ENCODE measurements at places on chromosomes 16 and 17.

- DNase-seq = no peak
Measured at GRCh38 chr16:81604960-81605383, 160.4 kb downstream of the CMIP start.

- no peak for DNase-seq
Measured at GRCh38 chr17:82577300-82577699, 57.8 kb downstream of the FOXK2 start.

- DNase-seq = no peak
Measured at GRCh38 chr17:80254396-80255251, 6.0 kb upstream of the RNF213 start.

GRCh38 chr17:4180791-4181190, 37.8 kb downstream of the CYB5D2 start:
- no peak for DNase-seq

DNA sequence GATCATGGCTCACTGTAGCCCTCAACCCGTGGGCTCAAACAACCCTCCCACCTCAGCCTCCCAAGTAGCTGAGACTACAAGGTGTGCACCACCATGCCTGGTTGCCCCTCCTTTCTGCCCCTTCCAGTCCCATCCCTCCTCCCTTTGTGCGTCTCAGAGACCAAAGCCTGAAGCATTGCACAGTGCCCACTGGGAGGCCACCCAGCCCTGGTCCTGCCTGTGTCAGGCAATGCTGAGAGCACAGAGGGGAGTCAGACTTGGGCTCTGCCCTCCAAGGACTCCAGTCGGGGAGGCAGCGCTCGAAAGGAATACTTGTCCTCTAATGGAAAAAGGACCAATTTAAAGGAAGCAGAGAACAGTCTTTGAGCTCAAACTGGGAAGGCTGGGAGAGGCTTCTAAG, 20.4 kb downstream of the RAI1 start:
- DNase-seq = no peak

DNA sequence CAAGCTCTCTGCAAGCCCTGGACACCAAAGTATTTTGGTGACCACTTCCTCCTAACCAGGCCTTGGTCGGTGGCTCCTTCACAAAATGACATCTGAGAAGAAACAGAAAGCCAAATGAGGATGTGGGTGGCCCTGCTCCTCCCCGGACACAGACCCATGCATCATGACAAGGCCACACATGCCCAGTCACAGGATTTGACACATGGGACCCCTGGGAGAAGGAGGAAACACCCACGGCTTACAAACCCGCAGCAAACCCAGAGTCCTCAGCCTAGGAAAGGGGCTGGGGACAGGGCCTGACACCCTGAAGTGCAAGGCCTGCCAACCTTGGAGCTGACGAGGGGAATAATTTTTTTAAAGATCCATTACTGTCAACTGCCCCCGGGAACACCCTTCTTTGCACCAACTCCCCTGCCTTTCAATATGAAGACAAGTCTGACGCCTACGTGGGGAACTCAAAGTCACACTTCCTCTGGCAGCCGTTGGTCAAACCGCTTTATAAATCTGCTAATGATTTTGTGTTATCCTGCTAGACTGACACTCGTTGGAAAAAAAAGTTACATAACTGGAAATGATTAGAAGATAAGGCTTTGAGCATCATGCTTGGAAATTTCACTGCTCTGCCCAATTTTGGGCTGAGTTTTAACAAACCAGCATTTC, 41.3 kb downstream of the GAS7 start:
- no peak for DNase-seq

GRCh38 chr17:71458322-71458721, 662.5 kb upstream of the SOX9 start:
- no peak for DNase-seq

DNA sequence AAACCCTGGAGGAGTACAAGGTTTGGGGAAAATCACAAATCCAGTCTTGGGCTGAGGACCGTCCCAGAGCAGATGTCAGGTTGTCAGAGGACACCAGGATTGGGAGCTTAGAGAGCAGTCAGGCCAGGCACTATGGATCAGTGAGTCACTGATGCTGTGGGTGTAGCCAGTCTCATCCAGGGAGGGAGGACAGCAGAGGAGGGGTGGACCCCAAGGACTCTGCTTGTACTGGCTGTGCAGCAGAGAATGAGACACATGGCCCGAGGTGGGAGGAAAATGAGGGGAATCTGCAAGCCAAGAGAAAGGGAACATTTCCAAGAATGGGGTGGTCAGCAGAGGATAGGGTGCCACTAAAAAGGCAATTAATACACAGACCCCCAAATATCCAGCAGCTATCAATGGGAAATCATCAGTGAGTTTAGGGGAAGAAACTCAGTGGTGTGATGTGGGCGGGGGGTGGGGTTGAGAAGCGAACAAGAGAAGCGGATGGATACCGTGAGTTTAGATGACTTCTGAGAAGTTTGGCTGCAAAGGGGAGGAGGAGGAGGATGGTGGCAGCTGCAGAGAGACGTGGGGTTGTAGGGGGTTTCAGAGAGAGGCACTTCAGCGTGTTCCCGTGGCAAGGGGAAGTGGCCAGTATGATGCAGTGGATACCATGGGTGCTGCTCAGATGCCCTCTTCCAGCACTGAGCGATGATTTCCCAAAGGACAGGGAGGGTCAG, 43.9 kb downstream of the ARHGAP27 start:
- DNase-seq = no peak

DNA sequence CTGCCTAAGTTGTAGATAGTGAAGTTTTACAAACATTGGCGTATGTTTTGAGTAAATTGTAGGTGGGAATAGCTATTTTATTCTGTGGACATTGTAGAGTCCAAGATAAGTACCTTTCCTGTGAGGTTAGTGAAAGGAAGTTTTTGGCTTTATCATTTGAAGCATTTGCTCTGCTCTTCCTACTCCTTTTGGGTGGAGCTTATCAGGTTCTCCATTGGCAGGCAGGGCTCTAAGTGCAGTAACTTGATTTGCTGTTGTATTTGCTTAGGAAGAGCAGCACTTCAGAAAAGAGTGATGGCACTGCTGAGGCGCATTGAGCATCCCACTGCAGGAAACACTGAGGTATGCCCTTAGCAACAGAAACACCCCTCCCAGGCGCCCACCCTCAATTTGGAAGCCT, 70.1 kb downstream of the OMG start:
- no peak for DNase-seq

GRCh38 chr16:10026593-10026992, 155.6 kb downstream of the GRIN2A start:
- DNase-seq = no peak

GRCh38 chr16:89257281-89257731, 39.8 kb downstream of the ZNF778 start:
- no peak for DNase-seq

DNA sequence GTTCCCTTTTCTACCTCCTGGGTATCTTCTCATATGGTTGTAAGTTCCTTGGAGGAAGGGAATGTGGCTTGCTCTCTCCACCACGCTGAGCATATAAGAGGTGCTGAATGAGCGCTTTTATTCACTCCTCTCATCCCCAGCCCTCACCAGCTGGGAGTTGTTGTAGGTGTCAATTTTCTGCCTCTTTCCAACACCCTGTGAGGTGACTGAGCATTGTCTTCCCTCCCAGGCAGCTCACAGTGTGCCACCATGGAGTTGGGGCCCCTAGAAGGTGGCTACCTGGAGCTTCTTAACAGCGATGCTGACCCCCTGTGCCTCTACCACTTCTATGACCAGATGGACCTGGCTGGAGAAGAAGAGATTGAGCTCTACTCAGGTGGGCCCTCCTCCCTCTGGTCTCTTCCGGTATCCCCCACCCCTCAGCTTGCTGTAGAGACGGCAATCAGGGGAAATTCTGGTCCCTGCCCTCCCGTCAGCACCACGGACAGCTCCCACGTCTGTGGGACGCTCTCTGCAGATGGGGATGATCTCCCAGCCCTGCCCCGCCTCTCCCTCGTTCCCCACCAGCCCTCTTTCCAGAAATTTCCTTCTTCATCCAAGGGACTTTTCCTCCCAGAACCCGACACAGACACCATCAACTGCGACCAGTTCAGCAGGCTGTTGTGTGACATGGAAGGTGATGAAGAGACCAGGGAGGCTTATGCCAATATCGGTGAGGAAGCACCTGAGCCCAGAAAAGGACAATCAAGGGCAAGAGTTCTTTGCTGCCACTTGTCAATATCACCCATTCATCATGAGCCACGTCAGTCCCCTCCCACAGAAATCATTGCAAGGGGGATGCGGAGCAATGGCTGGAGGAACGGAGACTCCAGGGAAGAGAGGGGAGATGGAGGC, 18.3 kb downstream of the CIITA start:
- no peak for DNase-seq

- no peak for DNase-seq
Measured at GRCh38 chr16:78443542-78444364, 344.3 kb downstream of the WWOX start.

- no peak for DNase-seq
Measured at GRCh38 chr16:67509016-67509415, 19.6 kb upstream of the RIPOR1 start.

DNA sequence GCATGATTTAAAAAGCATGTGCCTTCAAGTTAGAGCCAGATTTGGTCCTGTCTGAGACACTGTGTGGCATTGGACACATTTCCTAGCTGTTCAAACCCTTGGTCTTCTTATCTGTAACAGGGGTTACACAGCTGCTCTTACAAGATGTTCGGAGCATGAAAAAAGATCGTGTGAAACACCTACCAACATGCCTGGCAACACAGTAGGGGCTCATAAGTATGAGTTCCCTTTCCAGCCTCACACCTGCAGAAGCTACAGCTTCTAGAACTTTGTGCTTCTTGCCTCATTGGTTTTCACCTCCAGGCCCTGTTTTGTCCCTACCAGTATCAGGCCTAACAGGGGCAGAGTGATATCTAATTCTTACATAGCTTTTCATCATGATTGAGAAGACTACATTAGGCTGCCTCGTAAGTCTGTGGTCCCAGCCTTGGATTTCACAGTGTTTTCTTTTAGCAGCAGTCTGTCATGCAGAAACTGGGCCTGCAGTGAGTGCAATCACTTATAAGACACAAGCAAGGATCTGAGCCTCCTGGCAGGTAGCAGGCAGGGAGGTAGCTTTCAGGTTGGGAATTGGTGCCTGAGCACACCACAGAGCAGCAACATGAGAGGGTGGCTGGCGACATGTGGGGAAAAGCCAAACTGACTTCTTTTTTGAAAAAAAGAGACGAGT, 78.8 kb downstream of the CCDC182 start:
- no peak for DNase-seq

- no peak for DNase-seq
Measured at GRCh38 chr16:49660626-49661025, 195.3 kb downstream of the ZNF423 start.

DNA sequence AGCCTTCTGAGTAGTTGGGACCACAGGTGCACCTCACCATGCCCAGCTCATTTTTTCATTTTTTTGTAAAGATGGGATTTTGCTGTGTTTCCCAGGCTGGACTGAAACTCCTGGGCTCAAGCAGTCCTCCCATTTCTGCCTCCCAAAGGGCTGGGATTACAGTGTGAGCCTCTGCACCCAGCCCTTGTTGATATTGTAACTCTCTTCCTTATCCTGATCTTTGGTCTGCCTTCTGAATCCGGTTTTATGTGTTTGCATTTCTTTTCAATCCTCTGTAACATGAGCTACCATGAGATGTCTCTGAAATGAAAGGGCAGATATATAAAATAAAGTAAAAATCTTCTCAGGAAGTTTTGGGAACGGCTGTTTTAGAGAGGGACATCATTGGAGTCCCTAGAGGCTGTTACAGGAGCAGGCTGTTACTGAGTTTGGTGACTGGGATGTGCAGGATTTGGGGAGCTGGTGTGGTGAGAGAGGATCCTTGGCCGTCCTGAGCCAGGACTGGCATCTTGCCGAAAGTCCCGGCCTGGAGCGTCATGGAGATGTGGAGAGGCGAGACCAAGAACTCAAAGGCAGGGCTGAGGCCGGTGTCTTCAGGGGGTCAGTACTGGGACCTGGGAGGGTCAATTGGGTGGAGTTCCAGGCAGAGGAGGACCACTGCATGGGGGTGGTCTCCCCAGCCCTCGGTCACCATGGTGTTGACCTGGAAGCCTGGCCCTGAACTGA, 39.4 kb downstream of the ATP2C2 start:
- no peak for DNase-seq

GRCh38 chr17:77257169-77257568, 116.4 kb downstream of the SEC14L1 start:
- DNase-seq = no peak

- DNase-seq = no peak
Measured at GRCh38 chr17:31373150-31374093, 18.1 kb upstream of the RAB11FIP4 start.

DNA sequence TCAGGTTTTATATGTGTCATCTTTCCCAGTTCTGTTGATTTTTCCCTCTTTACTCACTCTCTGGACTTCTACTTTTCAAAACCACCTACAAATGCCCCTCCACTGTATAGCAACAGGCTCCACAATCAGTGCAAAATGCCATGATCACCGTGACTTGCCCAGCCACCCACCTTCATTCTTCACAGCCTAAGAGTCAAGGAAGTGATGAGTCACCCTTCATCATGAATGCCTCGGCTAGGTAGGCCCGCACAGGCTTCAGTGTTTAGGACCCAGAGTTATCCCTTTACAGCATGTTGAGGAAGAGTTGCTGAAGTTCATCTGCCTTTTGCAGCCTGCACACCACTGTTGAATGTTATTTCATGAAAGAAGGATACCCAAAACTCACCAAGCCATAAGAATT, 158.6 kb downstream of the PMP22 start:
- DNase-seq = no peak

- DNase-seq = no peak
Measured at GRCh38 chr17:58626905-58627304, 64.9 kb downstream of the TEX14 start.

- DNase-seq = no peak
Measured at GRCh38 chr16:87350681-87351319, 32.8 kb downstream of the FBXO31 start.

DNA sequence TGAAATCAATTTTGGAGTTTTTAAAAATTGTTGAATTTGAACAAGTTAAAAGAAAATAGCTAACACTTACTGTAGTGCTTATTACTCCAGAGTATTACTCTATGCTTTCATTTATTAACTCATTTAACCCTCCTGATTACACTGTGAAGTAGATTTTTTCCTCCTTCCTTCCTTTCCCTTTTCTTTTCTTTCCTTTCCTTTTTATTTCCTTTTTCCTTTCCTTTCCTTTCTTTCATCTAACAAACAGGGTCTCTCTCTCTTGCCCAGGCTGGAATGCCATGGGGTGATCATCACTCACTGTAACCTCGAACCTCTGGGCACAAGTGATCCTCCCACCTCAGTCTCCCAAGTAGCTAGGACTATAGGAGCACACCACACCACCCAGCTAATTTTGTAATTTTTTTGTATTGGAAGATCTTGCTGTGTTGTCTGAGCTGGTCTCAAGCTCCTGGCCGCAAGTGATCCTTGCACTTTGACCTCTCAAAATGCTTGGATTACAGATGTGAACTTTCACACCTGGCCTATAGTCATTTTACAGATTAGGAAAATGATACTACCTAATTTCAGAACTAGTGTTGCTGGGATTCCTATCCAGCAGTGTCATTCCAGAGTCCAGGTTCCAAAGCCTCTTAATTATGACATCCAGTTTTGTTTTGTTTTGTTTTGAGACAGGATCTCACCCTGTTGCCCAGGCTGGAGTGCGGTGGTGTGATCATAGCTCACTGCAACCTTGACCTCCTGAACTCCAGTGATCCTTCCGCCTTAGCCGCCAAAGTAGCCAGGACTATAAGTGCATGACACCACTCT, 59.9 kb downstream of the TAOK1 start:
- DNase-seq = no peak
